MCF 10A (cell line): ENCODE measurements at places on chromosomes 5 and 9. TPM values are rescaled to one million over a fixed set of nuclear protein-coding genes. Genes with fewer than 3 reads are reported as not detected.

- no peak for DNase-seq
These were observed 3.1 kb downstream of the TMED9 start for GRCh38 chr5:177595026-177595585.

The CCNJL gene
- total RNA-seq, result 3.5 and 3.6 TPM in 2 replicates

GRCh38 chr5:9841516-9842170 lies 211.5 kb upstream of the TAS2R1 start:
- no peak for DNase-seq

DNA sequence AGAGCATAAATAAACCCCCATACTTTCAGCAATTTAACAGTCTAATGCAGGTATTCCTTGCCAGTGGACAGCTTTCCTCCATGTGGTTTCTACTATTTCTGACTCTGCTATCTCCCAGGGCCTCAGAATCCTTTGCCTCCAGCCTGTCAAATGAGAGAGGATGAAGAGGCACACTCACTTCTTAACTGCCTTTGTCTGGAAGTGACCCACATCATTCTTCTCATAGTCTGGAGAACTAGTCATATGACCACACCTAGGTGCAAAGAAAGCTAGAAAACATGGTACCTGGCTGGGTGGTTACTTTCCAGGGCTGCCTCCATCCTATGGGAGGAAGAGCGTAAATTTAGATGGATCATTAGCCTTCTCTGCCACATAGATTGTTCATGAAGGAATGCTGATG lies 22.5 kb downstream of the PALM2AKAP2 start:
- no peak for DNase-seq

The WHRN gene
- 9.4 and 12.8 TPM in 2 replicates for total RNA-seq

DNA sequence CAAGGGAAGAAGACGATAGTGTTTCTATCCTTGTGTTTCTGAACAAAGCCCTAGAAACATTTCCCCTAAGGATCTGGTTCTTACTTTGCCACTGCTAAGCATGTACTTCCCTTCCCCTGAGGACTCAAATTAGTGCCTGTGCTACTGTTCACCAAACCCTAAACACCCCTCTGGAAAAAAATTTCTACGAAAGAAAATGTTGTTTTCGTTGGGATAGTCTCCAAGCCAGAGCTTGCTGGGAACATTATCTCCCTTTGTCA lies 294.6 kb downstream of the BNC2 start:
- DNase-seq, result no peak

- no peak for DNase-seq
These were observed 17.9 kb downstream of the ADGRD2 start for GRCh38 chr9:124468061-124468740.

The C9orf152 gene
- total RNA-seq, result not detected in 2 replicates

The SLC4A9 gene
- 0.37 TPM in 1 of 2 replicates, not detected in the other for total RNA-seq

The RMRP gene
- 13,245 and 17,503 TPM in 2 replicates for total RNA-seq

The GDNF gene
- not detected in 2 replicates for total RNA-seq

DNA sequence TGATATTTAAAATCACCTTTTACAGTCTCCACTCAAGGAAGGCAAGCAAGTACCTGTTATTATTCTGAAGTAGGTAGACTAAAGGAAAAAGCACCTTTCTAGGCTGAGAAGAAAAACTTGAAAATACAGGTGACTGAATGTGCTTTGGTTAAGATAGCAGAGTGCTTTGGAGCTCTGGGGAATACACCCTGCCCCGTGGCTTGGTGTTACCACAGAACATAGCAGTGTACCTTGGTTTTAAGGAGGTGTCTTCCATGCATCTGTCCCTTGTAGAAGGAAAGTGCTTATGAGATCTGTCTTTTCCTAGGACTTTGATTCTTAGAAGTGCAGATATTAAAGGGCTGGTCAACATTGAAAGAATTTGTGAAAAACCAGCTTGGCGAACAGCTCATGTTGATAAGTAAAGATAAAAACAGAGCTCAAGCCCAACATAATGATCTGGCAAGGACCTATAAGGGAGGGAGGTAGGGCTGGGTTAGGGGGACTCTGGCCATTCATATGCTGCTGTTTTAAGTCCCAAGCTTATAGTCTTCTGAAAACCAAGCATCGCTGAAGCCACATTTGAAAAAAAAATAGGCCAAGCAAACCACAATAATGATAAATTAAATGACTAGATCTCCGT lies 66.8 kb downstream of the ZNF608 start:
- no peak for DNase-seq

DNA sequence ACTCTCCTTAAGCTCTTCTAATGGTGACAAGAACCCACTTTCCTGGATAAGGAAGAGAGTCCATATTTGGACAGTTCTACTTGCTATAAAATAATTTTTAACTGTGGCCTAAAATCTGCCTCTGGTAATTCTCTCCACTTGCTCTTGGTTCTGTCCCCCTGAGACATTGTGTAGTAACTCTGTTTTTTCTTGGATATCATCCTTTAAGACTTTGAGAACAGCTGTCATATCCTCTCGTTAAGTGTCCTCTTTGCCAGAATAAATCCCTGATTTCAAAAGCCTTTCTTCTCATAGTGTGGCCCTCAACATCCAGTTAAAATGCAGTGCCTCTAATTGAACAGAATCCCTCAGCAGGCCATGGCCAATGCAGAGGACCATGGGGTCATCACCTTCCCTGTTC lies 101.5 kb downstream of the ARHGEF28 start:
- DNase-seq, result no peak

The SLC6A7 gene
- total RNA-seq, result not detected in 2 replicates

DNA sequence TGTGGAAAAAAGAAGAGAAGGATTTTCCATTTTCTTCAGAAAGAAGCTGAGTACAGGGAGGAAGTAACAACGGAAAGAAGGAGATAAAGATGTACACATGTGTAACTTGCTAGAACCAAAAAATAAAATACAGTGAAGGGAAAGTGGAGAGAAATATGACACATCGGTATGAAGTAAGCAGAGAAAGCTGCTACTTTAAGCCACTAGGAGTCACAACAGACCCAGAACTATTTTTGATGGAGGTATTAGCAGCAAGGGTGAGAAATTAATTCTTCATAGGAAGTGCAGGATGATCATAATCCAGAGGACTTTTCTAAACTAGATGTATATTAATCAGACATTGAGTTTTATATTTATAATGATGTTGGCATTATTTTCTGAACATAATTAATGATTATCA lies 88.5 kb downstream of the FAM174A start:
- DNase-seq, result peak; percentile 51

The TPPP gene
- 0.12 and 0.17 TPM in 2 replicates for total RNA-seq

- DNase-seq, result no peak
These were observed 17.8 kb downstream of the ITK start for GRCh38 chr5:157198277-157198986.

GRCh38 chr9:91302831-91303230 lies 58.9 kb downstream of the AUH start:
- DNase-seq, result peak; percentile 90

DNA sequence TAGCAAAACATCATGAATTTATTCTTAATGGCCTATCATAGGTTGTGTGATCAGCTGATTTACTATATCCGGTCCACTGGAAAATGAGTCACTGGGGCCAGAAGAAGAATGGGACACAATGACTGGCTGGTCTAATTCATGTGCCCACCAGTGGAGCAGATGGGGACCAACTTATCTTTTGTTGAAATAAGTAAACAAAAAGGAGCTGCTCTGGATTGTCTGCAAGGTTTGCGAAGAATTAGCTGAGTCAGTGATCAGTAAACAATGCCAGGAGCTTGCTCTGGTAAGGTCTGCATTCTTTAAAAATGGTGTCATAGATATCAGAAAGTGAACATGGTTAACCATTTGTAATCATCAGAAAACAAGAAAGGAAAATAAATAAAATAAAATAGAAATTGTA lies 128.0 kb downstream of the RASEF start:
- peak; percentile 53 for DNase-seq
